ENCODE measurements at places on chromosomes 3 and 15.

DNA sequence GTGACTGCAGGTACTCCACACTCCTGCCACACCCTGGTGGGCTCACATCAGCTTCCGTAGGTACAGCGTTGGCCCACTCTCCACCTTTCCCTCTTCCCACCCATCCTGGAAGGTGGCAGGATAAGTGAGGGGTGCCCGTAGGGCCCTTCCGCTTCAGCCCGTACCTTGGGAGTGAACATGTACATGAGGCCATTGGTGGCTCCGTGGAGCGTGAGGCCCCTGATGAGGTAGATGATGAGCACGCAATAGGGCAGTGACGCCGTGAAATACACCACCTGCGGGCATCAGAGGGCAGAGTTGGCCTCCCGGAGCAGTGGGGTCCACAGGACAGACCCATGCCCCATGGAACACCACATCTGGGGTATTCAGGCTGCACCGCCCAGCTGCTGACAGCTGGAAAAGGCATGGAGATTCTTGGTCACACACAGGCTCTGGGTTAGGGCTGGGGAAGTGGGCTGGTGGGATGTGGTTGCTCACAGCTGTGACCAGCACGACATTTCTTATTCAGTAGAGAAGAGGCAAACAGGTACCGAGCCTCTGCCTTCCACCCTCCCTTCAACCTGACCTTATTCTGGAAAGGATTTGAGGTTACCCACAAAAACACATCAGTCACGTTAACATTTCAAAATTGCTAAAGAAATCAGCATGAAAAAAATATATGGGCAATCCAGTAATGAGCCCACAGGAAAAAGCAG, 23.8 kb downstream of the SLC6A20 start:
- no peak for DNase-seq

DNA sequence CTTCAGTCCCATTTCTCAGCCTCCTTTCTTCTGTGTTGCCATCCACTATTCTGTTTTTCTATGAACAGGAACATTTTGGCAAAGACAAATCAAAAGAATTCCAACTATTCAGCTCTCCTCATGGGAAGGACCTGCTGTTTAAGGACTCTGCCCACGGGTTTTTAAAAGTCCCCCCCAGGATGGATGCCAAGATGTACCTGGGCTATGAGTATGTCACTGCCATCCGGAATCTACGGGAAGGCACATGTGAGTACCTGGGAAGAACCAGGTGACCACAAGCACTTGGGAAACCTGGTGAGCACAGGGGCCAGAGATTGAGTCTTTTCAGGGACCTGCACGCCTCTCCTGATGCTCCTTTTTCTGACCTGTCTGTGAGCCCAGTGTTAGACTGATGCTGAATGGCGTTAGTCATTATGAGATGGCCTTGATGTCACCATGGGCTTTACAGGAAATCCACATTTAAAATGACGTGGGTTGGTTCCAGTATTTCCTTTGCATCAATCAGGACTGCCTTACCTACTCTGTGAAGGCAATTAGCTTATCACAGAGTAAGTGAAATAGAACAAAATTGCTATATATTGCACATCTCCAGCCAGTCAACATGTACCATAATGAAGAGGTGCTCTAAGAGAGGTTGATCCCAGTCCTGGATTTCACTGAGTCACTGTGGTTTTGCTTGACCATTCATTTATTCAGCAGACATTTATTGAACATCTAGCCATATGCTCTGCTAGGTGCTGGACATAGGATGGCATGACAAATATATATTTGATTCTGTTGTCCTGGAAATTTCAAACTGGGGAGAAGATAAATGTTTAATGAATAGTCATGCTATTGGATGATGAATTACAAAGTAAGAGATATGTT, 11.7 kb downstream of the TF start:
- DNase-seq, result no peak

DNA sequence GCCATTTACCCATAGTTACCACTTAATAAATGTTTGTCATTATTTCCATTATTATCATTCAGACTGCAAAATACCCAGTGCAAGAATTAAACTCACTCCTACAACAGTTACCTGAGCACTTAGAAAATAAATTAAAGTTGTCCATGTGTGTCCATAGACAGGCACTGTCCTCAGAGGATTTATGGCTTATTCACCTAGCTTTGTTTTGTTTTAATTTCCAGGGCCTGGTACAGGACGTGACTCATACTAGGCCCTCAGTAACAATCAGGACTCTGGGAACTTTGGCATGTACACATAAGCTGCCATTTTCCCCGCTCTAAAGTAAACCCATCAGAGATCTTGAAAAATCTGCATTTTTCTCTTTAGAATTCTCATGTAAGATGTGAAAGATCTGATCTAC, 458.5 kb upstream of the ARRDC4 start:
- DNase-seq, result peak; percentile 70

DNA sequence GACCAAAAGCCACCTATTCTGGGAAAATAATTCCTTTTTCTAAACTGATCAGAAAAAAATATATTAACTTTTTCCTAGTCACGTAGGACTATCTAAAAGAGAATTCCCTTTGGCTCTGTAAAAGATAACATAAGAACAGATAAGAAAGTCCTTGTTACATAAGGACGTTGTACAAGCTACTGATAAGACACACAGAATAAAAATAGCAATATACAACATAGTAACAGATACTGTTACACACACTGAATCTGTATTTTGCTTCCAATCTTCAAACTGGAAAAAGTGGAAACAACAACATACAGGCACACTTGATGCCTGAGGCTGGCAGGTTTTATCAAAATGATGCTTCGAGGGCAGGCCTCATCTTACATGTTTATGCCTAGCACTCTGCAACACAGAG, 59.8 kb downstream of the SNX4 start:
- DNase-seq, result no peak

DNA sequence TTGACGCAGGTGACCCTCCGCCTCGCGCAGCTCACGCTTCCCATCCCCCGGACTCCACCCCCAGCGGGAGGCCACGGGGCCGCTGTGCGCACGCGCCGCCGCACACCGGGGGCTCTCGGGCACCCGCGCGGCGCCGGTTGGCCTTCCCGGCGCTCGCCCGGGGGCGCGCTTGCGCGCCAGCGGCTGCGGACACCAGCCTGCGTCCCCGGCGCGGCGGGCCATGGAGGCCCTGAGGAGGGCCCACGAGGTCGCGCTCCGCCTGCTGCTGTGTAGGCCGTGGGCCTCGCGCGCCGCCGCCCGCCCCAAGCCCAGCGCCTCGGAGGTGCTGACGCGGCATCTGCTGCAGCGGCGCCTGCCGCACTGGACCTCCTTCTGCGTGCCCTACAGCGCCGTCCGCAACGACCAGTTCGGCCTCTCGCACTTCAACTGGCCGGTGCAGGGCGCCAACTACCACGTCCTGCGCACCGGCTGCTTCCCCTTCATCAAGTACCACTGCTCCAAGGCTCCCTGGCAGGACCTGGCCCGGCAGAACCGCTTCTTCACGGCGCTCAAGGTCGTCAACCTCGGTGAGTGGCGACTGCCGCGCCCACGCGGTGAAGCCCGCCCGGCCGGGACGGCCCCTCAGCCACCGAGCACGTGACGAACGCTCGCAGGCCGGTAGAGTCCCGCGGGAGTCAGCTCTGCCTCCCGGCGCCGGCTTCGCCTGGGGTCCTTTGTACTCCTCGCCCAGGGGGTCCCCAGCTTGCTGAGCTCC, at the start of gene C15orf61:
Gene C15orf61, plus strand, starts transcription at position 103 of the 754 bp plus-strand sequence. Its CDS starts 118 bp downstream, at position 221.
- peak; percentile 72 for DNase-seq

DNA sequence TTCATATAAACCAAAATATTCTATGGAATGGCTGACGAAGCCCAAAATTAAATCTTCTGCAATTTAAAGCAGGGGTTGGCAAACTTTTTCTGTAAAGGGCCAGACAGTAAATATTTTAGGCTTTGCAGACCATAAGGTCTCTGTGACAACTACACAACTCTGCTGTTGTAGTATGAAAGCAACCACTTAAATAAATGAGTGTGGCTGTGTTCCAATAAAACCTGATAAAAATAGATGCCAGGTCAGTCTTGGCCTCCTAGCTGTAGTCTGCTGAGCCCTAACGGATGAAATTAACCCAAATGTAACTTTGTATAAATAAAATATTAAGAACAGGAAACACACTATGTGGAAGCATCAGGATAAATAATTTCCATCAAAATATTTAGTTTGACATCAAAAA, 104.2 kb downstream of the FBXL22 start:
- no peak for DNase-seq

Measured in choroid plexus epithelial cell (primary cell).